Panc1 (cell line): ENCODE measurements at places on chromosomes 4 and X. TPM values are rescaled to one million over a fixed set of nuclear protein-coding genes. Genes with fewer than 3 reads are reported as not detected.

Gene GPC4
- 1.4 TPM for total RNA-seq

Gene ADRA2C
- 23.5 TPM for total RNA-seq

Gene SPIN2A
- 1.3 TPM for total RNA-seq

Gene CD38
- total RNA-seq, result 0.15 TPM

Gene UGT2B17
- total RNA-seq, result not detected

- peak; percentile 95 for DNase-seq
Observed at GRCh38 chr4:169225058-169225751, 45.6 kb downstream of the SH3RF1 start.

- no peak for DNase-seq
Observed at GRCh38 chr4:73259571-73260090, 1.0 kb upstream of the ANKRD17 start.

GRCh38 chr4:23224684-23225420 is 532.1 kb downstream of the GBA3 start:
- DNase-seq, result no peak

GRCh38 chrX:52979568-52979967 is 21.2 kb upstream of the FAM156A start:
- DNase-seq, result no peak

GRCh38 chrX:19849464-19850080 is 37.8 kb downstream of the SH3KBP1 start:
- no peak for DNase-seq

GRCh38 chrX:11970578-11971359 is 167.5 kb upstream of the FRMPD4 start:
- no peak for DNase-seq

DNA sequence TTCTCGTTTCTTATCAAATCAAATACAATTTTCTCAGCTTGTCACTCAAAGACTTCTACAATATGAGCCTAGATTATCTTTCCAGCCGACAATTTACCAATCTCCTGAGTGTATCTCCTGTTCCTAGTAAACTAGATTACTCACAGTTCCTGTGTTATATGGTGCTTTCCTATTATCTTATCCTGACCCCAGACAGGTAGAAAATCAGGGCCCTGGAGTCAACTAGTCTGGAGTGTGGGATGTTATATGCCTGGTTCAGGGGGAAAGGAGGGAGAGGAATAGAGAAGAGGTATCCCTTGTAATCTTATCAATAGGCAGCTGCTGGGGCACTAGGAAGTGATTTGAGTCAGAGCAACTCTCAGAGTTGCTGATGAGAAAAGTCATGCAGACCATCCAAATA is 127.1 kb downstream of the SLC7A11 start:
- no peak for DNase-seq

- no peak for DNase-seq
Observed at GRCh38 chrX:8034058-8034457, 106.8 kb upstream of the PNPLA4 start.

DNA sequence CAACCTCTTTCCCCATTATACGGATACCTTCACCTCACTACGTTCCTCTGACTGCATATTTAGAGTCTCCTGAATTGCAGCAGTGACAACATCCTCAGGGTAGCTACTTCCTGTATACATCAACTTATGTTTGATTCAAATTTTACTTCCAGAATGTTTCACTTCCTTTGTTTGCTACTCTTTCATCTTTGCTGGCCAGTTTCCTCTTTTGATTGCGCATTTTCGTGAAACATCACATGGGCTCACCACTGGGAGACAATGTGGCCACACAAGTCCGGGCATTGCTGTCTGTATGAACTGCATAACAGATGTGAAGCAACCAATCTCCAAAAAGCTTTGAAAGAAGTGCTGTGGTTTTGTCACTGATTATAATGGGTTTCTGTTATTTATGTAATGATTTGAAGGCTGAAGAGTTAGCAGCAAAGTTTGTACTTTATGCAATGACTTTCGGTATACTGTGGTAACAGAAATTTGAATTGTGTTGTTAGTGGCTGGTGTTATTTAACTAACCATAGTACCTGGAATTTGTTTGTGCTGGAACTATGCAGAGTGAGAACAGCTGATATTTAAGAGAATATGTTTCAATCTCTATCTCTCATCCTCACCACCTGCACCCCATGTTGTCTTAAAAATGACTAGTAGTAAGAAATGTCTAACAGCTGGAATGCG is 7.4 kb downstream of the SNCA start:
- DNase-seq, result no peak

GRCh38 chrX:130110379-130111219 is at the start of gene ELF4:
ELF4 (minus strand) TSS chrX:130110497; CDS start chrX:130081330, 29,167 bp downstream.
- no peak for DNase-seq

DNA sequence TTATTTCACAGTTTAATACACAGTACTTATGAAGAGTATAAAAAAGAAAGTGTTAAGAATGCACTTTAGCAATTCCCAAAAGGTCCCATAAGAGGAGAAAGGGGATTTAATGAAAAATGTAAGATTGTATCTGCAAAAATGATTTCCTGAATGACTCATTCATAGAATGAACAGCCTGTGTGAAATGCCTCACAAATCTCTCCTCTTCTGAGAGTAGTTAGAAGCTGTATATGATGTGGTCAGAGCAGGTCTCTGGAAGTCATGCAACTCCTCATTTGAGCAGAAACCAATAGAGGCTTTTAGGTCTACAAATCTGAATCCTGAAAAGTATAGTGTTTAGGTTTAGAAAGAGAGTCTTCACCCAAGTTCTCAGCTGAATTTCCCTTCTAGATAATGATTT is 381.3 kb upstream of the INTU start:
- DNase-seq, result no peak

DNA sequence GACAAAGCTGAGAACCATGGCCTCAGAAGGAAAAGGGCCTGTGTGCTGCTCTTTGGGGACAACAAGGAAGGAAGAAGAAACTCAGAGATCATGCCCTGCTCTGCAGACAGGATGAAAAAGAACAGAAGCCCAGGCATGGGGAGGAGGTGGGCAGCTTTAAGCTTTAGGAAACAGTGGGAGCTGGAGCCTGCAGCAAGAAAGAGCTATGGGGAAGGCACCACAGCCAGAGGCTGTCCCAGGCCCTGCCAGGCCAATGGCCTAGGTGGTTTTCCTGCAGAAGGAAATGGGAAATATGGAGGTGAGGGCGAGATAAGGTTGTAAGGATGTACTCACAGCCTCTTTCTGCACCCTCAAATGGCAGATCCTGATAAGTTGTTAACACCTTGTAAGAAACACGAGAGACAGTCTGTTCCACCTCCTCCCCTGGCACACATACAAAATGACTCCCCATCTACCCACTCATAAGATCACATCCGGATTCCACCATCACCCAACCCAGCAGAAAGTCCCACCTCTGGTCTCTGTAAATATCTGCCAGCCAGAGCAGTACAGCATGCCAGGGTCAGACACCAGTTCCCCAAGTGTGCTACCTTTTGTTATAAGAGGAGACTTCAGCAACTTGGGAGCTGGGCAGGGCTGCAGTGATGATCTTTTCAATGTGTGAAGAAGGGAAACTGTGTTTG is 105.2 kb downstream of the RTL5 start:
- DNase-seq, result no peak

DNA sequence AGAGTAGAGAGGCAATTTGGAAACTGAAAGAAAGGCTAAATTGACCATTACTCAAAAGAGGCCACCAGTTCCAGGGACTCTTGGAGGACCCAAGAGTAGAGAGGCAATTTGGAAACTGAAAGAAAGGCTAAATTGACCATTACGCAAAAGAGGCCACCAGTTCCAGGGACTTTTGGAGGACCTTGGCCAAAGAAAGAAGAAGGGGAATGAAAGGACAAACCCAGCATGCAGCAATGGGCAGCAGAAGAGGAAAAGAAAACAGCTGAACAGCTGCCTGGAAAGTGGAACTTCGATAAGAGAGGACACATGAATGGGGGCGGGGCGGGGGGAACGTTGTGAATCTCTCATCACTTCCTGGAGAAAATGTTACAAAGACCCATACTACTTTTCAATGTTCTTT is 80.8 kb downstream of the PALLD start:
- DNase-seq, result no peak

DNA sequence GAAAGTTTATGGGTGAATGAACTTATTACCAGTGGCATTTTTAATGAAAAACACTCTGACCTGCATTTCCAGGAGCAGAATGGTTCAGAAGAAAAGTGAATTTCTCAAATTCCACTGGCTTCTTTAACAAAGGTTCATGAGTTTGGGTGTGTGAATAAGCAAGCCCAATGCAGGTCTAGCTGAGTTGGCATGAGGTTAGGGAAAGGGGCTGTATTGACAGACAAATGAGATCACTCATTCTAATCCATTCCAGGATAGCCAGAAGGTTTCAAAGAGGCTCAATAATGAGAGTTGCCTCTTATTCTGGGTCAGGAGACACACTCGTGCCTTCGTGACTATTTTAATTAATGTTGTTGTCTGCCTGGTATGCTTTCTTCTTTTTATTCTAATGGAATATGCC is 43.7 kb upstream of the NPY2R start:
- no peak for DNase-seq
